ENCODE measurements at places on chromosomes 6 and 20.

DNA sequence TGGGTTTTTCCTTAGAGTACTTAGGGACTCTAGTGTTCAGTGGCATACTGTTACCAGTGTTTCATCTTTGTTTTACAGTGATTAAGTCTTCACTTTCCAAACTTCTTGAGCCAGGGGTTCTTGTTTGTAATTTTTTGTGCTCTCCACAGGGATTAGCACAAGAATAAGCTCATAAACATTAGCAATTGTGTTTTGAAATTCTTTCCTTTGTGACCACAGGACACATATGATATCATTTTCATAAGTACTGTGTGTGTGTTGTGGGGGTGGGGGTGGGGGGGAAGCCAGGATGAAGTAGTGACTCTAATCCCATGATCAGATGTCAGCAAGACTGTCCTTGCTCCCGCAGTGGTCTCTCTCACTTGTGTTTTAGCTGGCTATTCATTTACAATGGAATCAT, 101.5 kb upstream of the SCP2D1 start:
- no peak for DNase-seq

DNA sequence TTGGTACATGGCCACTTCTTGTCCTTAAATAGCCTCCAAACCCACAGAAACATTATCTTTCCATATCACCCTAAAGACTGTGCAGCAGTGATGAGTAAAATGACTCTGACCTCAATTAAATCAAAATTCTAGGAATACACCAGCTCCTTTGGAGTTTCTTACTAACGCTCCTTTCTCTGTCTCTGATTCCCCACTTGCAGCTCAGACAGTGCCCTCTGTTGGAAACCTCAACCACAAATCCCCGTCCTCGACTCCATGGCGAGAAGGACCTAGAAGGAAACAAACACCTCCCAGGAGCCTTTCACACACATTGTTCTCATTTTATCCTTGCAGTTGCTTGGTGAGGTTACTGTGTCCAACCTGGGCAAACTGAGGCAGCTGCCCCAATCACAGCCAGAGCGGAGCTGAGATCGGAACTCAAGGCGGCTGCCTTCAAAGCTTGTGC, 17.7 kb upstream of the PARD6B start:
- no peak for DNase-seq

GRCh38 chr6:37860226-37860839, 40.8 kb downstream of the ZFAND3 start:
- DNase-seq = no peak

GRCh38 chr20:44209686-44210405, 725 bp downstream of the OSER1 start:
- DNase-seq = no peak

DNA sequence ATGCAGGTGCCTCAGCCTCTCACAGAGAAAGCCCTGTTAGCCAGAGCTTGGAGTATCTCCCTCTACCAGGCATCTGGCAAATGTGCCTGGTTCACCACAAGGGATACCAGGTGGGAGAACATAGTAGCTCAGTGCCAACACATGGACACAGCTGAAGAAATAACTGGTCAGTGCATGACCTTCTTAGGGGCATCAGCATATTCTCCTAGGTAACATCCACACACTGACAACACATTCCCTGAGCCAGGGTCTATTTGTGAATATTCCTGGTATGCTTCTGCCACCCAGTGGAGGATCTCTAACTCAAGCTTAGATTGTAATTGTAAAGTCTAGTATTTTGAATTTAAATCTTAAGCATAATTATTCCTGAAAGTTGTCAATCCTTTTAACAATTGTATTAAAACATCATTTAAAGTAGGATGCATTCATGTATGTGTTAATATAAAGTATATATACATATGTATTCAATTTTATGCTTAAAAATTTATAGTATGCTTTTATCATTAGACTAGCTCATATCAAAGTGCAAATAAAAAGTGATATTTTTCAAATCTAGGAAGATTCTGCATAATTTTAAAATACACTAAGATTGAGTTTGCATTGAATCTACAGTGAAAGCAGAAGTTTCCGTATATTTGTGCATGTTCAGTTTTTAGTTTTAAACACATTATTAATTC, 45.3 kb upstream of the COL21A1 start:
- peak; percentile 36 for DNase-seq

DNA sequence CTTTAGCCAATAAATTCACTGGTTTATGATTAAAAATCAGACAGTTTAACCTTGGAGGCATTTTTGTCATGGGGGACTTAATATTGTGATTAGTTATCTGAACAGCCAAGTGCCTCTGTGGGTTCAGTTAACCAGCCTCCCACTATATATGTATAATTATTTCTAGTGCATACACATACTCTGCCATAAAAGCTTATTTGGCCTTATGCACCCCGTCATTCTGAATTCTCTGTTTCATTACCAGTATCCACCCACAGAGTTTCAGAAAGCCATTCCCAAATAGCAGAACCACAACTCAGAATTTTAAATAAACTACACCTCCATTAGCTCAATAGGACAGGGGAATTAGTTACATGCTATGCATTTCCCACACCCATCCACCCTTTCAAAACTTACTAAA, 279.7 kb downstream of the ZFAND3 start:
- DNase-seq = no peak

- no peak for DNase-seq
These were observed 80.7 kb upstream of the MAFB start for GRCh38 chr20:40769677-40770285.
